ENCODE measurements at places on chromosomes 5 and 9. TPM values are rescaled to one million over a fixed set of nuclear protein-coding genes. Genes with fewer than 3 reads are reported as not detected.

STKLD1 gene
- 0.59 TPM for total RNA-seq

ABO gene
- total RNA-seq: 0.31 TPM

INSL4 gene
- total RNA-seq: not detected

EDIL3 gene
- not detected for total RNA-seq

FAM153A gene
- total RNA-seq: 106 TPM

CDH10 gene
- not detected for total RNA-seq

IDNK gene
- 5.4 TPM for total RNA-seq

GPR151 gene
- total RNA-seq: not detected

SLC46A2 gene
- total RNA-seq: not detected

LHX3 gene
- total RNA-seq: 0.11 TPM

OTP gene
- total RNA-seq: not detected

SLF1 gene
- total RNA-seq: 7.7 TPM

DIMT1 gene
- 19.9 TPM for total RNA-seq

PLCXD3 gene
- not detected for total RNA-seq

STARD4 gene
- 15.2 TPM for total RNA-seq

COL23A1 gene
- total RNA-seq: not detected

CAMK2A gene
- 0.05 TPM for total RNA-seq

PRUNE2 gene
- total RNA-seq: not detected

GLRA1 gene
- not detected for total RNA-seq

CHD1 gene
- 228 TPM for total RNA-seq

ST8SIA4 gene
- 17.8 TPM for total RNA-seq

JAKMIP2 gene
- 1.3 TPM for total RNA-seq

SLC45A2 gene
- not detected for total RNA-seq

Data from CD4-positive, alpha-beta T cell (primary cell).